D341Med (cell line): ENCODE measurements at places on chromosomes 3 and 15.

- no peak for DNase-seq
Observed at GRCh38 chr15:55033574-55033973, 163.2 kb downstream of the RSL24D1 start.

DNA sequence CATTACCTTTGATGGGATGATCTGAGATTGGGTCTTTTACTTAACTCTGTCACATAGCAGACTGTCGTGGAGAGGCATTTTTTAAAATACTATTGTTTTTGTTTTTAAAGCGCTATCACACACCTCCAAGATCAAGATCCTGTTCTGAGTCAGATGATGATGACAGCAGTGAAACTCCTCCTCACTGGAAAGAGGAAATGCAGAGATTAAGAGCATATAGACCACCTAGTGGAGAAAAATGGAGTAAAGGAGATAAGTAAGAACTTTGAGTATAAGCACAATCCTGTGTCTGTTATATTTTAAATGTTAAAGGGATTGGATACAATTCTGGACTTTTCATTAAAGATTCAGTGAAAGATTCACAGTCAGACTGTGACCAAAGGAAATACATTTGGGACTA lies 18.4 kb upstream of the ZBTB47 start:
- no peak for DNase-seq

GRCh38 chr3:8554696-8555095 lies 53.1 kb downstream of the LMCD1 start:
- no peak for DNase-seq

DNA sequence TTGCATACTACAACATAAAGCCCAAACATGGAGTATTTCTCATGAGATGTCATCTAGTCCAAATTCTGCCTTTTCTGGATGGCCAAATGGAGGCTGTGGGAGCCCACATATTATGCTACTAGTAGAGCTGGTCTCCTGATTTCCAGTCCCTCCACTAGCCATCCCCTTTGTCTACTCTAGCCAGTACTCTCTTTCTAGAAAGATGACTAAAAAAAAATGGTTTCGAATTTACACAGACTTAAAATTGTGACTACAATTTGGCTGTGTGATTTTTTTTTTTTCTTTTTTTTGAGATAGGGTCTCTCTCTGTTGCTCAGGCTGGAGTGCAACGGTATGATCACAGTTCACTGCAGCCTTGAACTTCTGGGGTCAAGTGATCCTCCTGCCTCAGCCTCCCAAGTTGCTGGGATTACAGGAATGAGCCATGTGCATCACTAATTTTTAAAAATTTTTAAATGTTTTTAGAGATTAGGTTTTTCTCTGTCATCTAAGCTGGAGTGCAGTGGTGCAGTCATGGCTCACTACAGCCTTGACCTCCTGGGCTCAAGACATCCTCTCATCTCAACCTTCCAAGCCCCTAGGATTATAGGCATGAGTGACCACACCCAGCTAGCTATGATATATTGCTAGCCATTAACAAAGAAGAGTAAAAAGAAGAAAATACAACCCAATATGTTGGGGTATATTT lies 273.9 kb downstream of the ADAMTSL3 start:
- DNase-seq: no peak

DNA sequence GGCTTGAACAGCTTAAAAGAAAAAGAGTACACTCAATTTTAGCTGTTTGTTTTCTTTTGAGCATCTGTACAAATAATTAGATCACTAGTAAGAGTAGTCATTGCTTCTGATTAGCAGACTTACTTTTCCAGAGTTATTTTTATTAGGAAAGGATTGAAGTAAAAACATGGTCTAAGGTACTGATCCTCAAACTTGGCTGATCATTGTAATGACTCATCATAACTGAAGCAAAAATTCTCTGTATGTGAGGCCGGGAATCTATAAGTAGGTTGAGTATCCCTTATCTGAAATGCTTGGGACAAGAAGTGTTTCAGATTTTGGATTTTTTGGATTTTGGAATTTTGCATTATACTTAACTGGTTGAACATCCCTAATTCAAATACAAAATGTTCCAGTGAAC lies 12.4 kb downstream of the NMD3 start:
- no peak for DNase-seq

DNA sequence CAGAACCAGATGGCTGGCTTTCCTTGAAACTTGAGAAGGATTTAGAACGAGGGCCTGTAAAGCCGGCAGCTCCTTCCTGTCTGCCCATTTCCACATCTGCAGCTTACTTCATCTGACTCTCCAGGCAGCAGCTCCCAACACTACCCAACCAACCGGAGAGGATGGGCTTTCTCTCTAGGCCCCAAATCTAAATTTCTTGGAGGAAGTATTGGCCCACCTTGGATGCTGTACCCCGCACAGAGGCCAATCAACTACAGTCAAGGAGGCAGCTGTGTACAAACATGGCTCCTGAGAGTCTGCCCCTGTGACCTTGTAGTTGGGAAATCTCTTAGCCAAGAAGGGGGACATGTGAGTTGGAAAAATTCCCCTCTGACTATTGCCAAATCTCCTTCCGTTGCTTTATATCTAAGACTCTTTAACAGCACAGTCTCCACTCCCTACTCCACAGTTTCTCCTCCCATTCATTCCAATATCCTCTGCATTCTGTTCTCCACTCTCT lies 8.0 kb upstream of the ACAP2 start:
- peak; percentile 67 for DNase-seq

DNA sequence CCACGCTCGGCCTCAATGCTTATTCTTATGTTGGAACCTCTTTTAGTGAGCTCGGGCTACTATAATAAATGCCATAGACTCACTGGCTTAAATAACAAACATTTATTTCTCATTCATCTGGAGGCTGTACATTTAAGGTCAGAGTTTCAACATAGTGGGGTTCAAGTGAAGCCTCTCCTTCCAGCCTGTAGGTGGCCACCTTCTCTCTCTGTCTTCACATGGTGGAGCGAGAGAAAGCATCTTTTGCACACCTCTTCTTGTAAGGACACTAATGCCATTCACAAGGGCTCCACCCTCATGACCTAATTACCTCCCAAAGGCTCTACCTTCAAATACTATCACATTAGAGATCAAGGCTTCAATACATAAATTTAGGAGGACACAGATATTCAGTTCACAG lies 520.3 kb upstream of the EPHA6 start:
- no peak for DNase-seq

- no peak for DNase-seq
Observed at GRCh38 chr3:146953511-146953981, 348.4 kb upstream of the PLSCR5 start.

DNA sequence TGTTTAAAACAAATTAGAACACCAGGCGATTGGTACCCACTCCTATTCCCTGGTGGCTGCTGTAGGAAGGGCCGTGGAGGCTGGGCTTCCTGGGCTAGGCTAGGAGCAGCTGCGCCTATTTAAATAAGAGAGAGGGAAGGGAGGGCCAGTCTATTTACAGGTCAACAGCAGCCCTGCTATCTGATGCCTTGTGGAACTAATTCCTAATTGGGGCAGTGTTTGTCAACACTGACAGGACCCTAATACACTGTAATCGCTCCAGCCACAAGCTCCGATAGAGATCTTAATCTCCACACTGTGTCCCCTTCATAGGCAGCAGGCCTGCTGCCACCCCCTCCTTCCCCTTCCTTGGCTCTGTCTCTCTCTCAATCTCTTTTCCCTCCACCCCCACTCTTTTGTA lies 116.9 kb upstream of the SOX14 start:
- no peak for DNase-seq

DNA sequence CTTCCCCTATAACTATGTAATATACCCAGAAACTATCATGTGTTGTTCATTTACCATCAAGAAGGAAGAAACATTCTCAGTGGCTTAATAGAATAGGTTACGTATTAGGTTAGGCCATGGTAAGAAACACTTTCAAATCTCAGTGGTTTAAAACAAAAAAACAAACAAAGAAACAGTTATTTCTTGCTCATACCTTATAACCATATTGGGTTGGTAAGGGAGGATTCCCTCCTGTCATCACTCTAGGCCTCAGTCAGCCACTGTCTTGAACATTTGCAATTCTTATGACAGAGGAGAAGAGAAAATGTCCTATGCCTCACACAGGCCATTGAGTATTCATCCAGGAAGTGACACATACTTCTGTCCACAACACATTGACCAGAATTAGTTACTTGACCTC lies 727.7 kb upstream of the NECTIN3 start:
- DNase-seq: no peak

DNA sequence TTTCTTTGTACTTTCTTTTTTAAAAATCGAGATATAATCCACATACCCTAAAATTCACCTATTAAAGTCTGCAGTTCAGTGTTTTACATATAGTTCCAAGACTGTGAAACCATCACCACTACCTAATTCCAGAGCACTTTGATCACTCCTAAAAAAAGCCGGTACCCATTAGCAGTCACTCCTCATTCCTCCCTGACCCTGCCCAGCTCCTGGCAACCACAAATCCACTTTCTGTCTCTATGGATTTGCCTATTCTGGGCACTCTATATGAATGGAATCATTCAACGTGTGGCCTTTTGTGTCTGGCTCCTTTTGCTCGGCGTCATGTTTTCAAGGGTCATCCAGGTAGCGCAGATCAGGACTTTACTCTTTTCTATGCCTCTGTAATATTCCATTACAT lies 17.3 kb downstream of the TRPM1 start:
- no peak for DNase-seq

- no peak for DNase-seq
Observed at GRCh38 chr3:181699171-181699903, 12.4 kb upstream of the SOX2 start.

- DNase-seq: peak; percentile 91
Observed at GRCh38 chr3:51995346-51996163, at the start of gene RPL29. Gene RPL29, minus strand, starts transcription at chr3:51995895. Its CDS starts 434 bp downstream, at chr3:51995461.

DNA sequence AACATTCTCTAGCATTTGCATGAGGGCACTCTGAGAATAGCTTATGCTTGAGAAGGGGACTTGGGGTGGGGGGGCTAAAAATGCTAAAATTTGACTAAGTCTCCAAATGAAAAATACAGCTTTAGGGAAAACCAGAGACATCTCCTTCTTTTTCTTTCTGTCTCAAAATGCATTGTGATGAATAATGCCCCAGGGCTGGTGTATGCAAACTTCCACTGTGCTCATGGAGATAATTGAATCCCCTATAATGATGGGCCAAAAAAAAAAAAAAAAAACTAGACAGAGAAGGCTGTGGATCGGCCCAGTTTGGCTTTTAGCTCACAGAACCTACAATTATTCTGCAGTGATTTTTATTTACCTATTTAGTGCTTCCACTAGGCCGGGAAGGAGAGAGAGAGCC lies 147.9 kb upstream of the RORA start:
- no peak for DNase-seq

DNA sequence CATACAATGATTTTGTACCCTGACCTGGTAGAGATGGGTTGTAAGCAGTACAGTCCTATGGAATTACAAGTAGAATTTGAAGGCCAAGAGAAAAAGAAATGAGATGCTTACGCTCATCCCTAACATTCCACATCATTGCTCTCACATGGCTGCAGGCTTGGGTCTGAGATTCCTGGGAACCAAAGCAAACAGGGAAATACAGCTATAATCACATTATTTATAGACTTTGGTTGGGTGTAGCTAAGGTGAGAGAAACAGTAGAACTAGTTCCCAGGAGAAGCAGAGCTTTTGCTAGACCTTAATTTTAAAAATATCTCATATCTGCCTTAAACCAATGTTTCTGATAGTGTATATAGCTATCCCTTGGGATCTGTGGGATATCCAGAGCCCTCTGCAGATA lies 51.4 kb downstream of the SLCO3A1 start:
- DNase-seq: no peak

- DNase-seq: no peak
Observed at GRCh38 chr15:70027518-70027917, 70.2 kb downstream of the TLE3 start.

DNA sequence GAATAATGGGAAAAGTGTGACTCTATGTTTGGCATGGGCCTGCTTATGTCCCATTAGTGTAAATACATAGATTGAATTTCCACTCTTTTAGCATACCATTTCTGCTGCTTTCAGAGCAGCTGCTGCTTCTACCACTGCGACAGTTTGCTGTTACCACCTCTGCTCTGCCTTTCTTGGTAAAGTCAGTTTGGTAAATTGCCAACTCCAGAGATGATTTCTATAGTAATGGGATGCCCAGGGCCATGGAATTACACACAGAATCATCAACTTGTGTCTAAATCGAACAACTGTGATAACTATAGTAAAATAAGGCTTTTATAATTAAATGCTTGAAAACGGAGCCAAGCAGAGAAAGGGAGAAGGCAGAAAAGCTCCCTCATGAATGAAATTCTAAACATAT lies 168.4 kb upstream of the VEPH1 start:
- DNase-seq: no peak

- DNase-seq: no peak
Observed at GRCh38 chr15:48031973-48032372, 88.8 kb upstream of the SLC24A5 start.

DNA sequence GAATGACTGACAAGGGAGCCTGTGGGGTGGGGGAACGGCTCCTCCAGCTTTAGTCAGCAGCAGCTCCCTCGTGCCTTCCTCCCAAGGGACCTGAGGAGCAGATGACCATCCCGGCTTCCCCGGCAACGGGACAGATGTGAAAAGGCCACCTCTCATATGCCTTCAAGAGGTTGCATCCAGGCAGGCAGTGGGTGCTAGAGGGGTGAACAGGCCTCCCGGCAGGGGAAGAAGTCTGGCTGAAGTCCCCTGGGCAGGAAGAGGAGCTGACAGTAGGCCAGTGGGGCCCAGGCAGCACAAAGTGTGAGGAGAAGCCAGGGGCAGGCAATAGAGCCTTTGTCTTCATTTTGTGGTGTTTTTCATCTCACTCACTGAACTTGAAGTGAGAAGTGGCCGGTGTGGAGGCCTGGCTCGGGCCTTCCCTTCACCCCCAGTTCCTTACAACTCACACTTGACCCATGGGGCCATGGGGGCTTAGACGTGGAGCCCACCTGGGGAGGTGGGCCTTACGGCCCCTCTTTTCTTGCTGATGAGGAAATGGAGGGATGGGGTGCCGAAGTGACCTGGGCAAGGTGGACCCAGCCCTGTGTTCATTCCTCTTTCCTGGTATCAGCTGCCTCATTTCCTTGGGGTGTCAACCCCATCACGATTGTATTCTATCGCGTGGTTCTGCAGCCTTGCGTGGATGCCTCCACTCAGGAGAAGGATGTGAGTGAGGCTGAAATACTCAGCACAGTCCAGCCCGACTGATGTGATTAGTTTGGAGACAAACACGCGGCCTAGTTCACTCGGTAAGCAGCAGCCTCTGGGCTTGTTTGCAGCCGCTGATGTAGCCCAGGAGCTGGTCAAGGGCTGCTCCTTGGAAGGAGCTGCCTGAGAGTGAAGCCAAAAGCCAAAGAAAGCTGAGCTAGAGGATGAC lies 115.5 kb upstream of the ALDH1A3 start:
- DNase-seq: peak; percentile 8
